ENCODE measurements at places on chromosomes 1 and 21.

GRCh38 chr1:156089704-156090103 is 7.4 kb upstream of the MEX3A start:
- DNase-seq = no peak

DNA sequence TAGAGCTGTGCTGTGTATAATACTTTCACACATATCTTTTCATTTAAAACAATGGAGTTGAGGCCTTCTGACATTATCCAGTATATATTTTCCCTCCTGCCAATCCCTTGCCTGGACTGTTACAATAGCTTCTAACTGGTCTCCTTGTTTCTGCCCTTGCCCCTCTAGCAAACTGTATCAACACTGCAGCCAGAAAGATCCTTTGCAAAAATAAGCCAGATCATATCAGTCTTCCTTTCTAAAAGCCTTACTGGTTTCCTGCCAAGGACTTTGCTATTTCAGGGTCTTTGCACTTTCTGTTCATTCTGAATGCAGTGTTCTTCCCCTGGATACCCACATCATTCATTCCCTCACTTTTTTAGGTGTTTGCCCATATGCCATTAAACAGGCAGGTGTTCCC is 370.1 kb downstream of the PTBP2 start:
- no peak for DNase-seq

- no peak for DNase-seq
These were observed 287.1 kb downstream of the LTN1 start for GRCh38 chr21:28705616-28706015.

DNA sequence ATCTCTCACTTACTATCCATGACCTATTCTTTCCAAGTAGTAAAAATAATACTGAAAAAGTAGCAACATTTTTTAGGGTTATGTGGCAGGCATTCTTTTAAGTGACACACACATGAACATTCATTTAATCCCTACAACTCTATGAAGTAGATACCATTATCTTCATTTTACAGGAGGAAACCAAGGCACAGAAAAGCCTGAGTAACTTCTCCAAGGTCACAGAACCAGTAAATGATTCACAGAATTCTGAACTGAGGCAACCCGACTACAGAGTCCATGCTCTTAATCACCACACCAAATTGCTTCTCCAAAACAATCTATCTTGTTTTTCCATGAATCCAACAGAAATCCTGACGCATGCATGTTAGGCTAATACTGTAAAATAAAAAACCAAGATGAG is 17.5 kb downstream of the FUBP1 start:
- DNase-seq = no peak

GRCh38 chr1:164950541-164950986 is 391.6 kb downstream of the PBX1 start:
- DNase-seq = no peak

- no peak for DNase-seq
These were observed 447.2 kb upstream of the NR5A2 start for GRCh38 chr1:199580300-199580699.

DNA sequence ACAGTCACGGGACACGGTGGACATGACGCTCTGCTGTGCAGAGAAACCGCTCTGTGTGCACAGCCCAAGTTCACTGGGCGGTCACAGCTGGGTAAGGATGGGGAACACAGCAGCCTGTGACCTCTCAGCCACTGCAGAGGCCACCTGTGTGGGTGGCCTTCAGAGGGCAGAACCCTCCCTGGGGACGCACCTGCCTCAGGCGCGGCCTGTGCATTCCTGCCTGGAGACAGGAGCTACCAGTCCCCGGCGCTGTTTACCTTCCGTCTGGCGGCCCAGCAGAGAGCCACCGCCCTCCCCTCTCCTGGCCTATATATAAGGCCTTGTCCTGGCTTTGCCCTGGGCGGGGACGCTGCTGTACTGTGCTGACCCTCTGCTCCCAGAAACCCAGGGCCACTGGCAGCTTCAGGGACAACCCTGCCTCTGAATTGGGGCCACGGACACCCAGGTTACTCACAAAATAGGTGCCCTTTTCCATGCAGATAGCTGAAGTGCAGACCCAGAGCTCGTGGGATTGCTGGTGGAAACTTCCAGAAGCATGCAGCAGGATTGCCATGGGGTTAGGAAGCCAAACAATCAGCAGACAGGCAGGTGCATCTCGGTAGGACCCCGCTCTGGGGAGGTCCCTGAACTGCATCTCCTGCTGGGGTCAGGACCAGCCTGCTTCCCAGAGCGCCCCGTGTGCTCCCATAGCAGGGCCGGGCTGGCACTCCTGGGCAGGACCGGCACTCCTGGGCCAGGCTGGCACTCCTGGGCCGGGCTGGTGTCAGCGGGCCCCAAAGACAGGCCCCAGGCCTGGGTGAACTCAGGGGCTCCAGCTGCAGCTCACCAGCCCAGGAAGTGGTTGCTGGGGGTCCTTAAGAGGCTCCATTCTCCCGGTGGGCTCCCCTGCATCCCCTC is 83.6 kb downstream of the SIK1 start:
- DNase-seq = no peak

DNA sequence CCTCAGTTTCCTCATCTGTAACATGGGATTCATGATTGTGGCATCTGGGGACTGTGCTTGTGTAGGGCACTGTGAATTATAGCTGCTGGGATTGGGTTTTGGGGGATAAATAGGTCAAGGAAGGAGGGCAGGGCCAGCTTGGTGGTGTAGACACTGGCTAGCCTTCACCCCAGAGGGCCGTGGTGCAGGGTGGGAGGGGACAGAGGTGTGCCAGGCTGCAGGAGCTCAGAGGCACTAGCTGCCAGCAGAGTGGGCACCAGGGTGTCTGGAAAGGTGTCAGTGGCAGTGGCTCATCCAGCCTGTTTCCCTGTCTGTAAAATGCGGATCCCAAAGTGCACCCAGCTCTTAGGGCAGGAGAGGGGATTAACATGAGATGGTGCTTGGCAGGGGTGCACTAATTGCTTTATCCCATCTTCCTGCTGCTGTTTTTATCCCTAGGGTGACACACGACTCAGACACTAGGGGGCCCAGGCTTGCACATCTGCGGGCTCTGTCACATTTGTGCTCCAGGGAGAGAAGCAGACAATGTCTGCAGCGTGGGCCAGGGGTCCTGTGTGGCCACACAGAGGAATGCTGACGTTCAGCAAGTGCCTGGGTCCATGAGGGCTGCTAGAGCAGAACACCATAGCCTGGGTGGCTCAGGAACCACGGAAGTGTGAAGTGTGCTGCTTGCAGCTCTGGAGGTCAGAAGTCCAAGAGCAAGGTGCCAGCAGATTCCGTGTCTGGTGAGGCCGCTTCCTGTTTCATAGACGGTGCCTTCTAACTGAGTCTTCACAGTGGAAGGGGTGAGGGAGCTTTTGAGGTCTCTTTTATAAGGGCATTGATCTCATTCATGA is 19.3 kb downstream of the OBSCN start:
- no peak for DNase-seq

DNA sequence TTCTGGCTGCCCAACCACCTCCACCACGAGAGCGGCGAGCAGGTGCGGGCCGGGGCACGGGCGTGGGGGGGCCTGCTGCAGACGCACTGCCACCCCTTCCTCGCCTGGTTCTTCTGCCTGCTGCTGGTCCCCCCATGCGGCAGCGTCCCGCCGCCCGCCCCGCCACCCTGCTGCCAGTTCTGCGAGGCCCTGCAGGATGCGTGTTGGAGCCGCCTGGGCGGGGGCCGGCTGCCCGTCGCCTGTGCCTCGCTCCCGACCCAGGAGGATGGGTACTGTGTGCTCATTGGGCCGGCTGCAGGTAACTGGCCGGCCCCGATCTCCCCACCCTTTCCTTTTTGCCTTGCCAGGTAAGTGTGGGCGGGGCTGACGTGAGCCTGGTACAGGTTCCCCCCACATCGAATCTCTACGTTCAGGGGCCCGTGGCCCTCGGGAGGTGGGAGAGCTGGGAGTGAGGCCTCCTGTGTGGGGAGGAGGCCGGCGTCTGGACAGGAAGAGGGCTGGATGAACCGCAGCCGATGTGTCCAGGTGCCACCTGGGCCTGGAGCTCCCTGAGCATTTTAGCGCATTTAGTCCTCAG is 51.7 kb downstream of the COL18A1 start:
- DNase-seq = no peak

DNA sequence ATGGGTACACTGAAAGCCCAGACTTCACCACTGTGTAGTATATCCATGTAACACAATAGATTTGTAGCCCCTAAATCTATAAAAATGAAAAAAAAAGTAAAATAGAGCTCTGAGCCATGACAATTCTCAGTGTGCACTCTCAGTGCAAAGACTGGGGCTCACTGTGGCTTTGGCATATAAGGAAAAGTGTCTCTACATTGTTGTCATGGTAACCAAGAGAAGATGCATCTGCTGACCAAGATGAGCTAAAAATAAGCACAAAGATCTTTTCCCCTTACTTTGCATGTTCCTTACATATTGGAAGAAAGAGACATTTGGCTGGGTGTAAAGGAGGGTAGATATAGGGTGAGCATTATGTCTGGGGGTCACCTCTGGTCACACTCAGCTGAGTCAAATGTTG is 12.0 kb downstream of the PGLYRP4 start:
- DNase-seq = no peak

DNA sequence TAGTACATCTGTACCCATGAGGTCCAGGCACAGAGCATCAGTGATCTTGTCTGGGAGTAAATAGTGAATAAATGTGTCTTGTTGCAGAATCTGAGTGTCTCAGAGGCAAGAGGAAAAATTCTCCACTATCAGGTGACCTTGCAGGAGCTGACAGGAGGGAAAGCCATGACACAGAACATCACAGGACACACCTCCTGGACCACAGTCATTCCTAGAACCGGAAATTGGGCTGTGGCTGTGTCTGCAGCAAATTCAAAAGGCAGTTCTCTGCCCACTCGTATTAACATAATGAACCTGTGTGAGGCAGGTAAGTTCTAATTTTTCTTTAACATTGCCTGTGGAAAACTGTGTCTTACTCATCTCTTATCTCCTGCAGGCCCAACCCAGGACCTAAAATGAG is 43.1 kb downstream of the IL12RB2 start:
- DNase-seq = no peak

GRCh38 chr1:2939041-2939552 is 82.2 kb upstream of the ACTRT2 start:
- DNase-seq = no peak

DNA sequence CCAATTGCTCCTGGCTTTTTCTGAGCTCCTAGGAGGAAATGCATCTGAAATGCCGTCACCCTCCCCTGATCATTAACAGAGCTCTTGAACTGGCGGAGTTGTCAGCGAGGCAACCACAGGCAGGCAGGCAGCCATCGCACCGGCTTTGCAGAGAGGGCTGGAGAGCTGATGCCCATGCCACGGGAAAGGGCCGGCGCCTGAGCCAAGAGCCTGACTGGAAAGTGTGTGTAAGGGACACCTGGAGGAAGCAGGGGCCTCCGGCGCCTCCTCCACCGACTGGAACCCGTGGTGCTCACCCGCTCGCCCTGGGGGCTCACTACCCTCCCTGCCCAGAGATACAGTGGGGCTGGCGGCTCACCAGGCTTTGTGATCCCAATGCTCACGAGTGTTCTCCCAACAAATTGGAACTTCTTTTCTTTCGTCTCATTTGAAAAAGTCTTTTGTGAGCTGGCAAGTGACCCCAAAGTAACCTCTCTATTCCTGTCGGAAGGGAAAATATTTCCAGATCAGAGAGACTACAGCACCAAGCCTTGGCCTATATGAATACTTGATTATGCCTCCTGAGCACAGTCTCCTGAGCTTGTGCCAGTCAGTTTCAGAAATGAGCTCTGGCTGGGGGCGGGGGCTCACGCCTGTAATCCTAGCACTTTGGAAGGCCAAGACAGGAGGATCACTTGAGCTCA is 97.7 kb upstream of the SLC25A33 start:
- no peak for DNase-seq

- DNase-seq = no peak
These were observed 49.6 kb upstream of the ADAR start for GRCh38 chr1:154657556-154657955.

DNA sequence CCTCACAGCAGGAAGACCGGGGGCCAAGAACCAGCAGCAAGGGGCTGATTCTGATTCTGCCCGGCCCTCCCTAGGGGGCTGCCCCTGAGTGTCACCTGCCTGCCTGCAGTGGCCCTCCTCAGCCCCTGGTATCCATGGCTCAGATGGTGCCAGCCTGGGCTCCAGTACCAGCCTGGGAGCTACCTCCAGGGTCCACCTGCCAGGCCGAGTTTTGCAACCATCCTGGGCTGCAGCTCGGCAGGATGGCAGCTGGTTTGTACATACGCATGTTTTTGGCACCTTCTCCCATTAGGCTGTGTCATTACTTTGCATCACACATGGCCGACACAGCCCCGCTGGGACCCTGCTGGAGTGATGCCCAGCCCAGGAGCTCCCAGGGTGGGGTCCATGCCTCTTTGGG is 93.3 kb upstream of the WNT4 start:
- DNase-seq = no peak

- DNase-seq = no peak
These were observed 2.8 kb upstream of the MTF2 start for GRCh38 chr1:93076268-93076667.

GRCh38 chr1:203208181-203208580 is 21.3 kb downstream of the CHIT1 start:
- DNase-seq = no peak

- DNase-seq = no peak
These were observed 8.7 kb upstream of the ZNF691 start for GRCh38 chr1:42837709-42838108.

DNA sequence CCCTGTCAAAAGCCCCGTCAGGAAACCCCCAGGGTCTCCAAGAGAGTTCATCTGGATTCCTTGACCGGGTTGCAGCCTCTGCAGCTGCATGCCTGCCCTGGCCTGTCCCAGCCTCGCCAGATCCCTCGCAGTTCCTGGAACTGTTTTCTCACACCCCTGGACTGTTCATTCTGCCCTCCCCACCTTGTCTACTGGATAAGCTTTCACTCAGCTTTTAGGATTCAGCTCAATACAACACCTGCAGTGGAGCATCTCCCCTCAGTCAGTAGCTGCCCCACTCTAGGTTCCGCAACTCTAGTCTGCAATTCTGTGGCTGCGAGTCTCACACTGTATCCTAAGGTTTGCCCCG is 67.2 kb downstream of the FAM163A start:
- no peak for DNase-seq

DNA sequence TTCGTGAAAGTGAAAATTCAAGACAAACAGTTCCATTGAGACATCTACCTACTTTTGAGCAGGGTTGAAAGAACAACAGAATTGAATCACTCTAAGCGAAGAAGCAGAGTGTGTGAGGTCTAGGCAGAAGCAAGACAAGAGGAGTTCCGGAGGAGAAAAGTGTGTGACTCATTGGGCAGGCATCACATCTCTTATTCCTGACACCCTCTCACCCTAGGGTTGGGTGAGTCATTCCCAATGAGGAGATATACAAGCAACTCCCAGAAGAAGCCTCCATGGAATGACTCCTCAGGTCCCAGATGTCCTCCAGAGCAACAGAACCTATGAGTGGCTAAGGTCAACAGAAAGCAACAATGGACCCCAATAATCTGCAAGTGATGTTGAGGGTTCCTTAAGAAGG is 138.1 kb downstream of the TPR start:
- DNase-seq = no peak

DNA sequence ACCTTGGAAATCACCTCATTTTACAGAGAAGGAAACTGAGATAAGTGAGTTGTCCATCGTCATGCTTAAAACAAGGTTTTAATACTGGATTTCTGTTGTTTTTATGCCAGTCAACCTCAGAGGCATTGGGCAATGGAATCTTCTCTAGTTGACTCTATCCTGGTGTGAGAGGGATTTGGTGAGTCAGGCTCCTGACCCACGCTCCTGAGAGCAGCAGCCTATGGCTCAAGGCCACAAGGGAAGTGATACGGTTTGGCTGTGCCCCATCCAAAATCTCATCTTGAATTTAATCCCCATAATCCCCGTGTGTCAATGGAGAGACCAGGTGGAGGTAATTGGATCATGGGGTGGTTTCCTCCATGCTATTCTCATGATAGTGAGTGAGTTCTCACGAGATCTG is 90.1 kb downstream of the TLR5 start:
- DNase-seq = no peak

All from T-helper 17 cell (primary cell).